Cardiac muscle cell (in vitro differentiated cells and primary cell): ENCODE measurements at places on chromosomes 7 and 10. TPM values are rescaled to one million over a fixed set of nuclear protein-coding genes. Genes with fewer than 3 reads are reported as not detected.
A peak's percentile ranks its signal among the peaks of the same experiment; 100 is the strongest.

DNA sequence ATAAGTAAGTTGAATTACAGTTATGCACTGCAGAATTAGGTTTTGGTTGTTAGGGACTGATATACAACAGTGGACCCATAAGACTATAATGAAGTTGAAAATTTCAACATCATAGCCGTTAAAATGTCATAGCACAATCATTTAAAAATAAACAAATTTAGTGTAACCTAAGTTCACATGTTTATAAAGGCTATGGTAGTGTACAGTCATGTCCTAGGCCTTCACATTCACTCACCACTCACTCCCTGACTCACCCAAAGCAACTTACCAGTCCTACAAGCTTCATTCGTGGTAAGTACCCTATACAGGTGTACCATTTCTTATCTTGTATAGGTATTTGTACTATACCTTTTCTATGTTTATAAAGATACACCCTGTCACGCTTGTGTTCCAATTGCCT is 113.7 kb downstream of the RAB11FIP2 start:
- no peak for DNase-seq

- no peak for DNase-seq
Observed at GRCh38 chr7:38673795-38674194, 42.6 kb upstream of the AMPH start.

Gene ASL
- 13.6 and 17.9 TPM in 2 replicates for total RNA-seq

Gene FOXP2
- 1.5 and 2.7 TPM in 2 replicates for total RNA-seq

DNA sequence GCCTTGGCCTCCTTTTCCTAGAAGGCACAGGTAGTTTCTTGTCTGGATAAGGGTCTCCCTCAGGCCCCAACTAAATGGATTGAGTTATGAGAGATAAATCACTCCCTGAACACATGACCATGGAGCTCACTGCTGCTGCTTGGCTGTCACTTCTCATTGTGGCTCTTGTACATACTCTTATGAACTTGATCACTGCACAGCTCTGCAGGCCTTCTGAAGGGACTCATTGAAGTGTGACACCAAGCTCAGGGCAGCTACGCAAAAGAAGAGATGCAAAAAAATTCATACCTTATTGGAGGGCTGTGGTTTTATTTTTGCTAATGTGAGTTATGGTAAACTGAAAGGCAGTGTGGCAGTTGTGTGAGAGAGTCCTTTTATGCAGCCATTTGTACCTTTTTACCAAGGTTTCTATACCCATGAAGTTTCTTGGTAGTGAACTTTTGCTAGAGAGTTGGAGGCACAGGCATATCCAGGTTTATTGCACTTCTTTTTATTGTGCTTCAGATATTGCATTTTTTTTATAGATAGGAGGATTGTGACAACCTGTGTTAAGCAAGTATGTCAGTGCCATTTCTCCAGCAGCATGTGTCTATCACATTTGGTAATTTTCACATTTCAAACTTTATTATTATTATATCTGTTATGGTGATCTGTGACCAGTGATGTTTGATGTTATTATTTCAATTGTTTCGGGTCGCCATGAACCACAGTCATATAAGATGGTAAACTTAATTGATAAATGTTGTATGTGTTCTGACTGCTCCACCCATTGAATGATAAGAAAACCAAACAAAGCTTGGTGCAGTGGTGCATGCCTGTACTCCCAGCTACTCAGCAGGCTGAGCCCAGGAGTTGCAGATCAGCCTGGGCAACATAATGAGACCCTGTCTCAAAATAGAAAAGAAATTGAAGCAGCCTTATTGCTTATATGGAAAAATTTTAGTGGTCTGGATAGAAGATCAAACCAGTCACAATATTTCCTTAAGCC is 100.6 kb downstream of the LRRC4 start:
- no peak for DNase-seq

Gene AKR1C4
- total RNA-seq, result not detected in 2 replicates

- DNase-seq, result no peak
Observed at GRCh38 chr10:96606946-96607345, 20.1 kb upstream of the TM9SF3 start.

Gene SPDYE8
- not detected in 2 replicates for total RNA-seq

DNA sequence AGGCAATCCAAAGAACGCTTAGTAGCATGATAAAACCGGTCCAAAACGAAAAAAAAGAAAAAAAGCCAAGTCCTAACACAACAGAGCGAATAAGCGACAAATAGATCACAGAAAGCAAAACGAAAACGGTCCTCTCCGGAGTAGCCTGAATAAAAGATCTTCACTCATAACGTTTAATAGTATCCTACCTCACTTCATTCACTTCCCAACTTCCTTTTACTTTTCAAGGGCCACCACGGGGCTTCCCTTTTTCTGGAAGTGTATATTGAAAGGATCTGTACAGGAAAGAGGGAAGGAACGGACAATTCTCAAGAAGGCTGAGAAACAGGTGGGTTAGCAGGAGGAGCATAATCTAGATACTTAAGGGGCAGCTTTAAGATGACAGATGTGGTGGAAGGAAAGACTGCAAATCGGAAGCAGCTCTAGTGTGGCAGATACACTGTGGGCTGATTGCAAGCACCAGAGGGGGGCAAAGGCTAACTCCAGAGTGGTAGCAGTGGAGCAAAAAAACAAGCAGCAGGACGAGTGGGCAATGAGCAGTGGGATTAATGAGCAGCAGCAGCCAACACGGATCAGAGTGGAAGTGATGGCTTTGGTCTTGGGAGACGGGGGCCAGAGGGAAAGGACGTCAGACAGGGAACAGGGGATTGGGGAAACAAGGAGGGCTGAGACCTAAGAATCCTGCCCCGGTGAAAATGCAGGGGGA is 866 bp downstream of the CNOT4 start:
- DNase-seq, result peak; percentile 37

- DNase-seq, result no peak
Observed at GRCh38 chr10:48455055-48455391, 148.5 kb downstream of the MAPK8 start.

Gene UCN3
- total RNA-seq, result not detected in 2 replicates

GRCh38 chr10:107616463-107617410 is 452.2 kb upstream of the SORCS1 start:
- peak; percentile 1 for DNase-seq

GRCh38 chr7:157666530-157667040 is 329.8 kb downstream of the DNAJB6 start:
- DNase-seq, result no peak

DNA sequence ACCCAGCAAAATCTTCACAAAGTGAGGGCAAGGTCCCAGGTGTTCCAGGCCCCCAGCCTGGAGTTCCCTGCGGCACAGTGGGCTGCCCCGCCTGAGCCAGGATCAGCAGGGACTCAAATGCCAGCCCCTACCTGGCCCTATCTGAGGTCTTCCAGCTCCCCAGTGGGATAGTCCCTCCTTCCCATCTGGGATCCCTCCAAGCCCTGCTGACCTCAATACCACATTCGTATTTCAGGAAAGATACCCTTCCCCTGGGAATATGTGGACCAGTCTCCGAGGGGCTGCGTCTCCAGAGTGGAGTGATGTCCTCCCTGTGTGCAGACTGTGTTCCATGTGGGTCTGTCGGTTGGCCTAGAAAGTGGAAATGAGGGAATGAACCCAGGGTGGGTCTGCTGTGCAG is 40.9 kb downstream of the ELFN1 start:
- DNase-seq, result no peak

- no peak for DNase-seq
Observed at GRCh38 chr10:16856092-16856491, 38.9 kb upstream of the RSU1 start.

GRCh38 chr7:142307246-142307900 is 49.5 kb upstream of the PRSS58 start:
- no peak for DNase-seq

- DNase-seq, result peak; percentile 3
Observed at GRCh38 chr10:127278001-127278400, 81.6 kb upstream of the INSYN2A start.

DNA sequence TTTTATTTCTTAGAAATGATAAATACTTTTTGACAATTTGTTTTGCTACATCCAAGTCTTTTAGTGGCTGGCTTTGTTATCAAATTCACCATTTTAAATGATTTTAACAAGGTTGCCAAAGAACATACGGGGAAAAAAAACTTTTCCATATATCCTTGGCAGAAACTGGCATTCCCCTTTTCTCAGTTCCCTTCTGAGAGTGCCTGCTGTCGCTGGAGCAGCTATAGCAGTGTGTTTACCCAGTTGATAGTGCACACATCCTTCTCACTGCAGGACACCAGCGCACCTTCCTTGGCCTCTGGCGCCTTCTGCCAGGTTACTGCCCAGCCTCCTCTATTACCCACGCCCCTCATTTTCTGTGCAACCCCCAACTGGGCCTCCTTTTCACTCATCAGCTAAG is 94.1 kb downstream of the ALOX5 start:
- DNase-seq, result no peak

DNA sequence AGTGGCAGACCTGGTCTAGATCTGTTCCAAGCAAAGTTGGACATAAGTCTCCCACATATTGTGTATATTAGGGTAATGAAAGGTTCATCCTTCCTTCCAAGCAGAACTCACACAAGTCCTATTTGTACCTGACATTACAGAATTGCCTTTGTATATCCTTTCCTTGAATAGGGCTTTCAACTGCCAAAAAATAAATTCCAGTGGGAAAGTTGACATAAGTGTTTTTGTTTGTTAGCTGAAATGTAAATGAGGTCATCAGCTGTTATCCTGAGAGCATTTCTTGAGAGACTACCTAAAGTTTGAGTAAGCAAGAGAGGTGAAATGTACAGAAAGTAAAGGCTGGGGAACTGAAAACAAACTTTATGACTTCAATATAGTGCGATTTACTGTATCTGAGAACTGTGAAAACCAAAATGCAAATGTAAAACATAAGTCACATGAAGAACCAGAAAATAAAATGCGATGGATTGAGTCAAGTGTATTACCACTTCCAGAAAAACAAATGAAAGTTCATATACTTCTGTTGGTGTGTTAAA is 527.3 kb upstream of the SEMA3D start:
- DNase-seq, result no peak

Gene ADCYAP1R1
- 0.56 and 4.5 TPM in 2 replicates for total RNA-seq

DNA sequence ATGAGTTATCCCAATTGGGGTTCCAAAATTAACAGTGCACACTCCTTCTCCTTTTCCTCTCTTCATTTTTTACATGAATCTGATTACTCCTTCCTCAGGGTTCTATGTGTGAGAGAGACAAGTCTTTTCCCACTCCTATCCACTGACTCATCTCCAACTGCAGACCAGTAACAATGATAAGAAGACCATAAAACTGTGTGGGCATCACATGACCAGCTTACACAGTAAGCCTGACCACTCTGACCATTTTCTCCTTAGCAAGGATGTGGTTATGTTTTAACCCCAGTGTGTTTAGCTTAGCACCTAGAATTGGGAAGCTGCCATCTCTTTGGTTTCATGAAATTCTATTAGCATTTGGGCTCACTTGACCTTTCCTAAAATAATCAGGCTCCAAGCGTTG is 145.0 kb upstream of the CALCR start:
- peak; percentile 82 for DNase-seq

DNA sequence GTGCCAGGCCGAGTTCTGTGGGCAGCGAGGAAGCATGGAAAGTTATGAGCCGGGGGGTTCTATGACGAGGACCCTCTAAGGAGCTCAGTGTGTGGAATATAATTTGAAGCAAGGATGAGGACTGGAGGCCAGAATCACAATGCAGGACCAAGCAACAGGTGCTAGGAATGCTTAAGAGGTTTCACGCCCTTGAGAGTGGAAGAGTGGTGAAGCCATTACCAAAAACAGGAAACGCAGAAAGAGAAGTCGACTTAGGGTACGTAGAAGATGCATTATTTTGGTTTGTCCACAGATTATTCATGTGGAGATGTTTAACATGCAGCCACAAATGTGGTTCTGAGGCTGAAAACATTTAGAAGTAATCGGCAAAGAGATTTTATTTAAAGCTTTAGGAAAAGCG is 78.7 kb downstream of the PIP4K2A start:
- DNase-seq, result no peak

Gene NEUROD6
- not detected in 2 replicates for total RNA-seq

GRCh38 chr10:71725998-71726579 is 6.5 kb upstream of the C10orf105 start:
- DNase-seq, result peak; percentile 58

- peak; percentile 67 for DNase-seq
Observed at GRCh38 chr10:93503075-93503474, 6.7 kb downstream of the CEP55 start.

DNA sequence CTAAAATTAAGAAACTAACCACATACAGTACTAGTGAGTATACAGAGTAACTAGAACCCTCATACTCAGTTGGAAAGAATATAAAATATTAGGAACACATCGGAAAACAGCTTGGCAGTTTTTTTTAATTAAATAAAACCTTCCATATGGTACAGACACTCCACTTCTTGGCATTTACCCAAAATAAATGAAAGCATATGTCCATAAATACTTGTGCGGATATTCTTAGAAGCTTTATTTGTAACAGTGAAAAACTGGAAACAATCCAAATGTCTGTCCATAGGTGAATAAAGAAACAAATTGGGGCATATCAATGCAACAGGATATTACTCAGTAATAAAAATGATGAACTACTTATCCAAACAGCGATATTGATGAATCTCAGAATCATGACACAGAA is 410.0 kb downstream of the HTR7 start:
- no peak for DNase-seq

Gene LRRC18
- not detected in 2 replicates for total RNA-seq

Gene ALOX5
- total RNA-seq, result 0.06 and 1.4 TPM in 2 replicates

- no peak for DNase-seq
Observed at GRCh38 chr10:10870523-10871241, 147.0 kb upstream of the CELF2 start.
